ENCODE measurements at places on chromosomes 2 and 18.

- DNase-seq = no peak
Measured at GRCh38 chr2:16655905-16656642, 9.6 kb downstream of the CYRIA start.

- peak; percentile 60 for DNase-seq
Measured at GRCh38 chr2:204108781-204109295, 172.3 kb downstream of the ICOS start.

DNA sequence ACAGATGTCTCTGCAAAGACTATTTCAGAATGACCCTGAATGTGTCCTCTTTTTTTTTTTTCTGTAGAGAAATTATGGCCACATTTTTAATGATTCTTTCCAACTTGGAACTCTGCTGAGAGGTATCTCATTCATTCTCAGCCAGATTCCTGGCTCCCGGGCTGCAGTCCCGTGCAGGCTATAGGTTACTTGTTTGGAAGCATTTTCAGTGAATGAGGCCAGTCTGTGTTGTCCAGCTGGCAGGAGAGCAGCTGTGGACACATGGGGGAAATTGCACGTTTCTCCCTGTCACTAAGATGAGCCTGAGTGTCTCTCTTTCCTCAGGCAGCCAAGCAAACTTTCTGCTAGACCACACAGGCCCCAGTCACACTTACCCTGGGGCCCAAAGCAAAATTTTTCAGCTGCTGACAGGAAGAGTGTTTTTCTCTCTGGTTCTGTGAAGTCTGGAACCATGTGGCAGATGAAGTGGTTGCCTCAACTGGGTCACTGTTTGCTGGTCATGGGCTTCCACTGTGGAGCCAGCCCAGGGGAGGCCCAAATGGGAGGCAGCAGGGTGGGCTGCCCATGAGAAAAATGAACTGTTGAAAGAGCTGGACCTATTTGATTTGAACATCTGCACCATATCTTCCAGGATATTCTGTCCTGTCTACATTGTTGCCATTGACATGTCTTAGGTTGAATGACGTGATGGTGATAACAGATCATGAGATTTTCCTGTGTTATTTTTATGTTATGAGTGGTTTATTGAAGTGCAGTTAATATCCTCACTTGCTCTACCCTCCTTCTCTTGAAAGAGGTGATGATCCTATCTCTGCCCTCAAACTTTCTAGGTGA lies 431.2 kb downstream of the LPIN1 start:
- no peak for DNase-seq

DNA sequence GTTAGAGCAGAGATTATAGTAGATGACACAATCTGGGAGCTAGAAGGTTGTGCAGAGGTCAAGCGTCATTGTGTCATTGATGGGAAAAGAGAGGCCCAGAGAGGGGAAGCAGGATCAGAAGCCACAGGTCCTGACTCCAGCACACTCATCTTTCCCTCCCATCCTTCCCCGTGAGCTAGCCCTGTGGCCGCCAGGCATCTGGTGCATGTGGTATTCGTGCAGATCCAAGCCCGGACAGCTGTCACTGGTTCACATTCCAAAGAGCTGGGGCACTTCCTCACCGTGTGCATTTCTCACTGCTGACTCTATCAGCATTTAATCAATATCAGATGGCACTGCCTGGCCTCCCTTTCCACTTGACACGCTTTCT lies 94.1 kb upstream of the THOC1 start:
- no peak for DNase-seq

DNA sequence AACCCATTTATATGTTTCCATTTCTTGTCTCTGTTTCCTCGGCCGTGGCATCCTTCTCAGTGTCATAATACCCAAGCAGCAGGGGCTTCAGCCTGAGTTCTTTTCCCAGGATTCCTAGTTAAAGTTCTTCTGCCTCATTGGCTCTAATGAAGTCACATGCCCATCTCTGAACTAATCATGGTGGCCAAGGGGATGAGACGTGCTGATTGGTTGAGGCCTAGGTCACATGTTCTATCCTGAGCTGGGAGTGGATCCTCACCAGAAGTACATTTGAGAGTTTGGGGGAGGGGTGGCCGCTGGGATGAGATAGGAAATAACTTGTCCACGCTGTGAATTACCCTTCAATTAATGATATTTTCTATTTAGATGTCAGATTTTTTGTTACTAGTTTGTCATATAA lies 3.8 kb upstream of the UGT1A5 start:
- DNase-seq = no peak

DNA sequence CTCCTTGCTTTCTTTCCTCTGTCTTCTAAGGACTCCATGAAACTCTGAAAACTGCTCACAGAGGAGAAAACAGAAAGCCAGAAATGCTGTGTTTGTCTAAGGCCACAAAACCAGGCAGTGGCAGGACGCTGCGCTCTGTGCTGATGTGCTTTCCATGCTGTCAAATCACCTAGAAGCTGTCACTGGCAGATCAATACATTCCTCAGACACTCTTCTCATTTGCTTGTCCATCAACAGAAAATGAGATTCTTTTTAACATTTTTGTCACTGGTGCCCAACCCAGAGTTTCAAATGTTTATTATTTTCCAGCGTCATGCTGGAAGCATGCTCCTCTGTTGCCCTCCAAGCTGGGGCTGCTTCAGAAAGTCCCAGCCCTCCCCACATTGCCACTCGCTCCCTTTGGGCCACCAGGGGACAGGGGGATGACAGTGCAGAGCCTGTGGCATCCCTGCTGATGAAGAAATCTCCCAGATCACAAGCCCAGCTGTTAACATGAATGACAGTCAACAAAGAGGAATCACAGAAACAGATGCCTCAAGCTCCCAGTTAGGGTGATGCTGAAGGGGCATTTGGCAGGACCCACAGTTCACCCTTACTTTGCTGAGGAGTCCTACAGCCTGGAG lies 117.5 kb upstream of the MEIS1 start:
- DNase-seq = no peak

DNA sequence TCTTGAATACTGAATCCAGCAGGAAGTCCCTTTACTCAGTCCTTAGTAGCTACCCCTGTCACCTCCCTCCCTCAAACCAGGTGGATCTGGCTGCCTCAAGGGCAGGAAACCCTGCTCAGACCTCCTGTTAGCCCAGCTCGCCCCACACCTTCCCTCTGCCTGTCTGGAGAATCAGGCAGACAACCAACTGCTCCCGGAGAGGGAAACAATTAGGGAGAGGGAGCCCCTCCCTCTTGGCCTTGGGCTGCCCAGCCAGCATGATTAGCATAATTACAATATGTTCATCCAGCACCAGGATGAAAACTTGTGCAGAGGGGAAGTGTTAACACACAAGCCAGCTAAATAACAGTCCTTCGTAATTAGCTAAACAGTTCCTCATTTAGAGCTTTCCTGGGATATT lies 185.5 kb downstream of the C1D start:
- no peak for DNase-seq

- DNase-seq = no peak
Measured at GRCh38 chr2:71210292-71210691, 16.6 kb downstream of the PAIP2B start.

GRCh38 chr2:120293096-120294007 lies 40.7 kb downstream of the RALB start:
- DNase-seq = no peak

- DNase-seq = no peak
Measured at GRCh38 chr2:72891091-72891818, 4.0 kb downstream of the SPR start.

DNA sequence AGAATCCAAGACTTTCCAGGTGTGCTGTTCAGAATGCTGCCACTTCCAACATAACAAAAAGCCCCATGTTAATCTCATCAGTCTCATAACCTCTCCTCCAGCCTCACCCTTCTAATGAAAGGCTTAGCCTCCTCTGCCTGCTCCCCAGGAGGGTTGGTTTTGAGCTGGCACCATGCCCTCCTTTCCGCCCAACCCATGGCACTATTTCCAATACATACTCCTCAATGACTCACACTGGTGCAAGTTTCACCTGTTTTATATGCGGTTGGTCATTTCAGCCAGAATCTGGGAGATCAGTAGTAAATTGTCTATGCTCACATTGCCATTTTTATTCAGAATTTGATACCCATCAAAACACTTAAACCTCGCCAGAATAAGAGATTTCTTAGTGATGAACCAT lies 157.6 kb upstream of the NRP2 start:
- no peak for DNase-seq

DNA sequence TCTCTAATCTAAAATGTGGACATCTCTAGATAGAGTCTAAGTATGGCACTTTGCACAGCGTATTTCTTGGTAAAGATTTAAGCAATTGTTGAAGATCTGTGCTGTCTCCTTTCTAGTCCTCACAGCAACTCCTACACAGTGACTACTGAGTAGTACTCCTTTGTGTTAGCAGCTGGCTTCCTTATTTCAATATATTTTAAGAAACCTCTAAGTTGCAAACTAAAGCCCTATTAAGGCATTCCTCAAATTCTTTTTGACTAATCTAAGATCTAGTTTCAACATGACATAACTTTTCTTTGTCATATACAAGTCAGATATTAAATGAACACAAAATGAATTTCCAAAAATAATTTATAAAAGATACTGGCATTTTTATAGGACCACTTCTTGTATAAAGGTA lies 121.8 kb upstream of the DNAJC10 start:
- DNase-seq = no peak

DNA sequence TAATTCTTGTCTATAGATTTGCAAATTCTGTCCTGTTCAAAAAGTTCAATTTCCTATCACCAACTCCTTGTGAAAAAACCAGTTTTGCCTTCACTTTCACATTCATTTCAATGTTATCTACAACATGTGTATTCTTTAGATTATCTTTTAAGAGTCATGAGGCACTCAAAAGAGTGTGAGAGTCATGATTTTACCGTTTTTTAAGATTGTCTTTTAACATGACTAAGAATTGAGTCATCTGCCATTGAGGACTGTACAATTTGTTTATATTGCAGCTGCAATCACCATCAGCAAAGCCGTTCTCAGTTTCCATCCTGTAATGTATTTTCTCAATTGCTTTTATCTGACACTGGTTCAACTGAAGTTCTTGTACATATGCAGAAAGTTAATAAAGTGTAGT lies 275.8 kb downstream of the LNPK start:
- DNase-seq = no peak

- DNase-seq = no peak
Measured at GRCh38 chr2:54864096-54864495, 140.6 kb downstream of the EML6 start.

DNA sequence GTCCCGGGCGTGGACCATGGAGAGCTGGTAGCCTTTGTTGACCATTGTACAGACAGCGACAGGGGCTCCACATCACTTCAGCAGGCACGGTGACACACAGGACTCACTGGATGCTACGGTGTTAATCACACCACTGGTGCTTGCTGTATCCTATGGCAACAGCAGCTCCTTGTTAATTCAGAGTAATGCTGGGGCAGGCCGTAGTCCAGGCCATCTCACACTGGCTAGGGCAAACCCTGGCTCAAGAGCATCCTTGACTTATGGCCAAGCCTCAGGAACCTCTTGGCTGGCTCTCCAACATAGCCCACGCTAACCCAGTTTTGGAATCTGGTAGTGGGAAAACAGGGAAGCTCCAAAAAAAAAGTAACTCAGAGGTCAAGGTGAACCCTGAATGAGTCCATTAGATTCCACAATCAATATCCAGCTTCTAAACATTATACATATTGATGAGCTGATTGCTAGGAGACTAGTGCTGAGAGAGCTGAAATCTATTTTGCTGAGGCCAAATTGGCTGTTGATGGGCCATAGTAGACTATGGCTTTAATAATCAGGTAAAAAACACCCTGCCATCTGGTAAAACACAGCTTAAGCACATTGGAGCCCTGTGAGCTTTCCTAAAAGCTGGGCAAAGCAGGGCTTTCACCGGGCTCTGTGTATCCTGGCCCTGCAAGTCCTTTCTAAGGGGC lies 253.6 kb downstream of the PRKCE start:
- DNase-seq = no peak

- DNase-seq = no peak
Measured at GRCh38 chr2:238698072-238698352, 149.9 kb upstream of the TWIST2 start.

GRCh38 chr2:17867133-17867532 lies 11.3 kb upstream of the KCNS3 start:
- no peak for DNase-seq

DNA sequence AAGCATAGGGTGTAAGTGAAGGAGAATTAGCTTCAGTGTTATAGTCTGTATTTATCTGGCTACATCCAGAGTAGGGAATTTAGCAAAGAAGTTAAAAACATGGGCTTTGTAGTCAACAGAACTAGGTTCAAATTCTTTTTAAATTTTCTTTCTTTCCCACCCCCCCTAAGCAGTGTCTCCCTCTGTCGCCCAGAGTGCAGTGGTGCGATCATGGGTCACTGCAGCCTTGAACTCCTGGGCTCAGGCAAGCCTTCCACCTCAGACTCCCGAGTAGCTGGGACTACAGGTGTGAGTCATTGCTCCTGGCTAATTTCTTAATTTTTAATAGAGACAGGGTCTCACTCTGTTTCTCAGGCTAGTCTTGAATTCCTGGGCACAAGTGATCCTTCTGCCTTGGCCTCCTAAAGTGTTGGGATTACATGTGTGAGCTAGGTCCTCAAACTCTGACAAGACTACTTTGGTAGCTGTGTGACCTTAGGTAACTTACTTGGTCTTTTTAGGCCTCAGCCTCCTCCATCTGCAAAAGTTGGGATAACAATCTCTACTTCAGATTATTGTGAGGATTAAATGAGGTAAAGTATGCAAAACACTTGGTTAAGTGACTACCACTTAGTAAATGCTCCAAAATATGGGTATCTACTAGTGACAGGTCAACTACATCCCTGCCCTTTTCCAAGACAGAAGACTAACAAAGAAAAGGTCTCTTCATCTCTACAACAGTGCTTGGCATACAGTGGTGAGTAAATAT lies 17.8 kb downstream of the DOK1 start:
- DNase-seq = no peak
